ENCODE measurements at places on chromosomes 3 and 15. TPM values are rescaled to one million over a fixed set of nuclear protein-coding genes. Genes with fewer than 3 reads are reported as not detected.

- no peak for DNase-seq
Measured at GRCh38 chr15:44397869-44398268, 29.6 kb upstream of the CTDSPL2 start.

GRCh38 chr15:27937851-27938250 lies 161.3 kb downstream of the OCA2 start:
- DNase-seq: no peak

- no peak for DNase-seq
Measured at GRCh38 chr3:126845920-126846715, 136.8 kb upstream of the PLXNA1 start.

DNA sequence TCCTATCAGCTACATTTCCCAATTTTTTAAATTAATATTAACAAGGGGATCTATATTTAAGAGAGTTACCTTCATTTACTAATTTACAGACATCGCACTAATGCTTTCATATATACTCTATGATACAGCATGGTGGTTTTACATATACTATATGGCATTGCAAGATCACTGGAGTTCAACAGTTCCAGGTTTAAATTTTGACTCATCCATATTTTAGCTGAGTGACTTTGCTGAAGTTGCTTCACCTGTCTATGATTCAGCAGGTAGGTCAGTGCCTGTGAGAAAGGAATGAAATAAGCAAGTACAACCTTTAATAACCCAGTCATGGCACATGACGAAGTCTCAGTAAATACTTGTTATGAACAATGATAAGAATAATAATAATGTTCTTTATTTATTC lies 211.1 kb downstream of the P3H2 start:
- DNase-seq: no peak

Gene C3orf18
- 17.0 TPM for total RNA-seq

Gene CCR4
- total RNA-seq: 137 TPM

Gene CP
- not detected for total RNA-seq

Gene CIP2A
- 45.1 TPM for total RNA-seq

GRCh38 chr3:112640930-112641801 lies at the start of gene CCDC80:
Gene CCDC80 (minus strand): TSS chr3:112641143. CDS start chr3:112639905, 1,238 bp downstream.
- DNase-seq: no peak

- no peak for DNase-seq
Measured at GRCh38 chr15:68042156-68042854, 11.8 kb upstream of the PIAS1 start.

Gene DPPA2
- total RNA-seq: not detected

Gene MME
- not detected for total RNA-seq

Gene ZPLD1
- total RNA-seq: not detected

Gene GABRG3
- not detected for total RNA-seq

Gene ERICH6
- not detected for total RNA-seq

Gene IMPG2
- total RNA-seq: 0.12 TPM

- DNase-seq: no peak
Measured at GRCh38 chr3:194277786-194278130, 73.4 kb downstream of the CPN2 start.

DNA sequence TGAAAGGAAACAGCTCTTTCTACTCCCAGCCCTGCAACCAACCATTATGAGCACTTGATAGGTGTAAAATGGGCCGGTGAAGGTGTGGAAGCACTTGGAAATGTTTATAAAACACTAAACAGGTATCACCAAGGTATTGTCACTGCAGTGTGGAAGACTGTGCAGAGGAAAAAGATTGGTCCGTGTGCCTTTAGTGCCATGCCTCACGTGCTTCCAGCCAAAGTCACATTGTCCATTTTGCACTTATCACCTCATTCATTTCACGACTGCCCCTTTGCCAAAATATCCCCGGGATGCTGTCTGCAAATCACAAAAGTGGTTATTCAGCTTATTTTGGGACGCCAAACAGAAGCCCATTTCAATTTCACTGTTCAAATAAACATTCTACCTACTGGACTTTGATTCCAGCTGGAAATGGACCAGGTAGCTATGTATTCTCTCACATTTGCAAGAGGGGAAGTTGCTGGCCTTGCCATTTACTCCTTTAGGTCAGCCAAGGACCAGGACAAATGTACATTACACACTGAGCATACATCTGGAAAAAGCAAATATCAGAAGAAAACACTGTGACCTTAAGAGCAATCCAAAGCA lies 58.4 kb downstream of the ARRDC4 start:
- no peak for DNase-seq

Gene CFAP92
- 0.24 TPM for total RNA-seq

- peak; percentile 50 for DNase-seq
Measured at GRCh38 chr3:58683466-58683865, 16.9 kb upstream of the FAM3D start.

GRCh38 chr3:54079314-54079713 lies 43.0 kb upstream of the CACNA2D3 start:
- no peak for DNase-seq

GRCh38 chr3:192161661-192162060 lies 565.7 kb downstream of the FGF12 start:
- DNase-seq: no peak

Gene GOLGA8J
- total RNA-seq: not detected
